ENCODE measurements at places on chromosomes 3 and 15. TPM values are rescaled to one million over a fixed set of nuclear protein-coding genes. Genes with fewer than 3 reads are reported as not detected.

The ACTRT3 gene
- total RNA-seq, result 3.0 TPM

The BFSP2 gene
- total RNA-seq, result not detected

The IMPG2 gene
- total RNA-seq, result 0.70 TPM

The CHDH gene
- total RNA-seq, result 11.5 TPM

The ISLR gene
- total RNA-seq, result 70.4 TPM

The MYD88 gene
- total RNA-seq, result 22.5 TPM

The SGO1 gene
- 4.0 TPM for total RNA-seq

The RASGRP1 gene
- total RNA-seq, result 12.7 TPM

Data from metanephros (tissue), 2 donors.